Adipocyte (in vitro differentiated cells): ENCODE measurements at places on chromosomes 16 and 17.

GRCh38 chr17:57817299-57817698 lies 32.5 kb downstream of the MRPS23 start:
- no peak for DNase-seq

- no peak for DNase-seq
Observed at GRCh38 chr17:57355090-57355859, 99.0 kb downstream of the MSI2 start.

DNA sequence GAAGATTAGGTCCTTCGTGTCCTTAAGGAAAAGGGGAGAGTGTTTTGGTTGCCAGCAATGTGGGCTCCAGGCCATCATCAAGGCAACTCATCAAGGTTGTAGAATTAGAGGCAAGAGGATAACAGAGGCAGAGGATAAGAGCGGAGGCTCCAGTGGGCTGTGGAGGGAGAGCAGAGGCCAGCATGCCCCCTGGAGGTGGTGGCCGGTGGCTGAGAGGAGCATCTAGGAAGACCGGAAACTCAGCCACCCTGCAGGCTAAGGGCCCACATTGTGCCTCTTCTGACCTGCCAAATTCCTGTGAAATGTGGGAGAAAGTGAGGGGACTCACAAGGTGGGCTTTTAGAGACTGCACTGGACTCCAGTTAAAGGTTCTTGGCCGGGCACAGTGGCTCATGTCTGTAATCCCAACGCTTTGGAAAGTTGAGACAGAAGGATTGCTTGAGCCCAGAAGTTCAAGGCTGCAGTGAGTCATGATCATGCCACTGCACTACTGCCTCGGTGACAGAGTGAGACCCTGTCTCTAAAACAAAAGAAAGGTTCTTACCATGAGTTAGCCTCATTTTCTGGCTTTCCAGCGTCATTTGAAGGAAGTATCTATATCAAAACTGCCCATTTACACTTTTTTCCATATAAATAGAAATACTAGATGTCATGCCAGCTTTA lies 62.7 kb upstream of the ADORA2B start:
- no peak for DNase-seq

DNA sequence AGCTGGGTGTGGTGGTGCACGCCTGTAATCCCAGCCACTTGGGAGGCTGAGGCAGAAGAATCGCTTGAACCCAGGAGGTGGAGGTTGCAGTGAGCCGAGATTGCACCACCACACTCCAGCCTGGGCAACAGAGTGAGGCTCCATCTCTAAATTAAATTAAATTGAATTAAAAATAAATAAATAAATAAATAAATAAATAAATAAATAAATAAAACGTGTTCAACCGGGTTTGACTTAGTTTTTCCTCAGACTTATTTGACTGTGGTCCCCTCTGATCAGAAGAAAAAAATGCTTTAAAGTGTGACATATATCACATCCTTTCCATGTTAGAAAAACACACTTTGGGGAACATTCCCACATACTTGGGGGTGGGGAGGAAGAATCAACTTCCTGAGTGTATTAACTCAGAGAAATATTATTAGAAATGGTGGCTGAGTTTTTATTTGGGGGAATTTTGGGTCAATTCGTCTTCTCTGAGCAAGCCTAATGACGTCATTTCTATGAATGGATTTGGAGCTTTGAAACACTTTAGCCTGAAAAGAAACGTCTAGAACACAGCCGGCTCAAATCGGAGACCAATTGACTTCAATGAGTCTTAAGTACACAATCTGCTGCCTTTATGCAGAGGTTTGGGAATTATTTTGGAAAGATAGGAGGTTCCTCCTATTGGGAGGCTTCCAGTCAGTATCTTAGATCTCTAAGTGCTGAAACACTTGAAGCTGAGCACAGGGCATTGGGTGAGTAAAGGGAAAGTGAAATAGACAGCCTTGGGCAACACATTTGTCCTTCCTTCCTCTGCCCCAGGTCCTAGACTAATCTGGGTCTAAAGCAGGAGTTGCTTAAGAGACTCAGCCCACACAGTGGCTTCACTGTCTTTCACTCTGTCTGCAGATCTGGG lies 132.6 kb downstream of the PITPNC1 start:
- peak; percentile 63 for DNase-seq
